ENCODE measurements at places on chromosomes 6 and 20.

DNA sequence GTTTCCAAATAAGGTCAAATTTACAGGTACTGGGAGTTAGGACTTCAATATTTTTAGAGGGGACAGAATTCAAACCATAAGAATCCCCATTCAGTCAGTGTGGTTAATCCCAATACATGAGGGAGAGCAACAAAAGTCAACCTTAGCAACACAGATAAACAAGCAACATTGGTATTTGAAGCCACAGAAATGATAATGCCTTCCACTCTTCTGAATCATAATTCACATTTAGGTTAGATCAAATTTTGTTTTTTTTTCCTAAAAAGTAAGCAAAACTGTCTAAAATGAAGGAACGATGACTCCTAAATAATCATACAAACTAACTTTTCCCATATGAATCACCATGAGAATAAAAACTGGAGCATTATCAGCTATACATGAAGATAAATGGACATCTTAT, 246.0 kb upstream of the TENT5A start:
- no peak for DNase-seq

GRCh38 chr20:52867305-52867704, 104.9 kb upstream of the TSHZ2 start:
- no peak for DNase-seq

- DNase-seq: no peak
These were observed 75.2 kb downstream of the MAP3K5 start for GRCh38 chr6:136716917-136717715.

DNA sequence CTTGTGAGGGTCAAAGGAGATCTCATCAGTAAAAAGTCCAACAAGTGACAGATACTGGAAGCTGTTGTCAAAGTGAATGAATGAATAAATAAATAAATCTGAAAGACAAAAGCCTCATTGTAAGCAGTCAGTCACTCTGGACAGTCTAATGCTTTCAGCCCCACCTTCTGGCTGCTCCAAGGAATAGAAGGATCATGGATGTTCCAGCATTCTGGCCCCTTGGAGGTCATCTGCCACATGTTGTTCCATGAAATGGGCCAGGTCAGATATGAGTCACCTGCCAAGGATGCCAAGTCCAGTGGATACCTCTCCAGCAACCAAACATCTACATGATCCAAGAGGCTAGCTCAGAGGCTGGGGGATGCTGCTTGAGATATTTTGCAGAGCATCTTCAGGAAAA, 185.6 kb downstream of the BMP7 start:
- no peak for DNase-seq

DNA sequence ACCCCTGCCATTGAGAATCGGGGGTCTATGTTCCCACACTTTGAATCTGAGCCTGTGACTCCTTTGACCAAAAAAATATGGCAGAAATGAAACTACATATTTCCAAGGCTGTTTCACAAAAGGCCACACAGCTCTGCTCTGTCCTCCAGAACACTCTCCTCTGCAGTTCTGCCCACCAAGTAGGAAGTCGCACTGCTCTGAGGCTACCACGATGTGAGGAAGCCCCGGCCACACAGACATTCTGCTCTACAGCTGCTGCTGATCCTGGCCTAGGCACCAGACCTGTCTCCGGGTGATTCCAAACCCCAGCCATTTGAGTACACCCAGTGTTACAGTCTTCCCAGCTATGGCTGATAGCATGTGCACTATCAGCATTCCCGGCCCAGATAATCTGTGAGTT, 85.1 kb downstream of the LYRM4 start:
- DNase-seq: no peak

DNA sequence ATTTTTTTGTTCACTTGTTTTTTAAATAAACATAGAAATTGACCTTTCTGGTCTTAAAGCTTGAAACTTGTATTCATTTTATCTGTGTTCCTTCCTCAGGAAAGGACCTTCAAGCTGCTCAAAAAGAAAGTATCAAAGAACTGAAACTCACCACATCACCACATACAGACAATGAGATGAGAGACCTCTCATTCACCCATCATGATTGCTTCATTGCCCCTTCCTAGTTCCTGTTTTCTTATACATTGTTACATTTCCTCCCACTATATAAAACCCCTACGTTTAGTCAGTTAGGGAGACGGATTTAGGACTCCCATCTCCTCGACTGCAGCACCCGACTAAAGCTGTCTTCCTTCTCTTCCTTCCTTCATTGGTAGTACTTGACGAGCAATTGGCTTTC, 180.5 kb upstream of the OPRM1 start:
- no peak for DNase-seq

- no peak for DNase-seq
These were observed 7.4 kb upstream of the ADTRP start for GRCh38 chr6:11785774-11786579.

- no peak for DNase-seq
These were observed 536.9 kb downstream of the HACE1 start for GRCh38 chr6:104322841-104323240.
